ENCODE measurements at places on chromosomes 3 and 15. TPM values are rescaled to one million over a fixed set of nuclear protein-coding genes. Genes with fewer than 3 reads are reported as not detected.

The MAN2A2 gene
- 7.2 TPM for polyA plus RNA-seq

The LEKR1 gene
- 0.53 TPM for polyA plus RNA-seq

The ADGRG7 gene
- polyA plus RNA-seq = not detected

The TRPM1 gene
- 0.44 TPM for polyA plus RNA-seq

The GALNT15 gene
- polyA plus RNA-seq = 5.0 TPM

The C3orf85 gene
- polyA plus RNA-seq = not detected

The GPR160 gene
- 0.29 TPM for polyA plus RNA-seq

The NPTN gene
- polyA plus RNA-seq = 308 TPM

The RTP3 gene
- polyA plus RNA-seq = not detected

The MAP1A gene
- 54.0 TPM for polyA plus RNA-seq

Measured in BJ (cell line).